ENCODE measurements at places on chromosomes 2 and 18. TPM values are rescaled to one million over a fixed set of nuclear protein-coding genes. Genes with fewer than 3 reads are reported as not detected.

DNA sequence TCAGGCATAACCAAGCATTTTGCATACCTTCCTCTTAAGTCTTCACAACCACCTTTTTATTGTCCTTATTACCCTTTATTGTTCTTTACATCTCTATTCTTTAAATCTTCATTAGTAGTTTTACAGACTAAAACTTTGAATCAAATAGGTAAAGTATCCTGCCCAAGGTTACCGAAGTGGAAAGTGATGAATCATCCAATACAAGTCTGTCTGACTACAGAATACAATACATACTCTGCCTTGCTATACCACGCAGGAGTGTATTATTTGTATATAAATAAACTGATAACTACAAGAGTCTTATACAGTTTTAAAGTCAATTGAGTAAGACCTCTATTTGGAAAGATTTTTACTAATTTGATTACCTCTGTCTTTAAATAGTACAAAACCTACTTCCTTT lies 196.0 kb downstream of the ZEB2 start:
- no peak for DNase-seq

DNA sequence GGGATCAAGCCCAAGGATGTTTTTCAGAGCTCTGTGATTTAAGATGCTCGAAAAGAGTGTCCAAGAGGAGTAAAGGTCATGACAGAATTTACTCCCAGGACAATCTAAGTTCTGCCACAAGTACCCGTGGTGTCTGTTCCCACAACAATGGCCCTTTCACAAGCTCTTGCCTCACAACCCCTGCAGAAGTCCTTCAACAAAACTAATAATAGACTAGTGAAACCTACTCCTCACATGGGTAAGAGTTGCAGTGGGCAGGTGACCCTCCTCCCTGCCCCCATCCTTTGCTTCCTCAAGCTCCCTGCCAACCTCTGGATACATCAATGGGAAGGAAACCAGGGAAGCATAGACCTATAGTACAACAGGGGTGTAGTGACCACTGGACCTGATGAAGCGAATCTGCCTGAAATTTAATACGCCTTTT lies 34.9 kb downstream of the PTCD3 start:
- no peak for DNase-seq

The HOXD13 gene
- total RNA-seq, result not detected

The DPYSL5 gene
- 0.13 TPM for total RNA-seq

The GRP gene
- 1.5 TPM for total RNA-seq
